HCEC 1CT (cell line): ENCODE measurements at places on chromosomes 7 and 10.

GRCh38 chr10:112262546-112262945, 20.7 kb upstream of the TECTB start:
- DNase-seq: peak; percentile 45

DNA sequence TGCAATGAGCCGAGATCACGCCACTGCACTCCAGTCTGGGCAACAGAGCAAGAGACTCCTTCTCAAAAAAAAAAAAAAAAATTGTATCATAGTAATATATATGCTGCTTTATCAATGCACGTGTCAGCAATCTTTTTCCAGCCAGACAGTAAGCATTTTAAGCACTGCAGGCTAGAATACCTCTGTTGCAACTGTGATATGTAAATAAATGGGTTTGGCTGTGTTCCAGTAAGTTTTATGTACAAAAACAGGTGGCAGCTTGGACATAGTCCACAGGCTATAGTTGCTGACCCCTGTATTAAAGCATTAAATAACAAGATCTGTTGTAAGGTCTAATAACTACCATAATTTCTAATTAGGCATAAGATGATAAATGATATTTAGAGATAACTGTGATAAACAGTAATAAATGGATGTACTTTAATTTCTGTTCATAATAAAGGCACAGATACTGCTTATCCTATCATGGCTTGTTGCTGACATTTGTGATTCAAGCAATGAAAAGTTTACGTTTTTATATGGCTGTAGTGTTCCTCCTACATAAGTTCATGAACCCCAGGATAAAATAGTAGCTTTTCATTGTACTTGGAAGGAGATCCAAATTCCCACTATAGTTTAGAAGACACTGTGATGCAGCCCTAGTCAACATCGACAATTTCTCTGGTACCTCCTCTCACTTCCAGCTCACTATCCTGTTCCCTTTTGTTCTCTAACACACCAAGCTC, 161.4 kb downstream of the ELMO1 start:
- no peak for DNase-seq

DNA sequence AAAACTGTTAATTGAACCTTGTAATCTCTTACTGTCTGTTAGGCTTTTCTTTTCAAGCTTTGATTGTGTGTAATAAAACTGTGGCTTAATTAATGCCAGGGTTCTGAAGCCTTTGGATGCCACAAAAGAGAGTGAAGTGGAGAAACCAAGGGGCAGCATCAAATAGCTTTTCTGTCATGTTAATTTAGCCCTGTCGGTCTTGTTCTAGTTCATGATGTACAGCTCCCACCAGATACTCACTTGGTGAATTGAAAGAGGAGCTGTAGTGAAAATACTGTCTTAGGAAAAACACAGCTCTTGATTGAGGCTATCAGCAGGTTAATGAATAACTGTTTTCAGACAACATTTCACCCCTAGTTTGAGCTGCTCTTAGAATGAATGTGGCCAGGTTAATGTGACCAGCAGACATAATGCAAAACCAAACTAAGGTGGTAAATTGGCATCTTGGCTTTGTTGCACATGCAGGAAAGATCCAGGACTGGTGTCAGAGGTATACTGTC, 94.2 kb downstream of the POLL start:
- DNase-seq: no peak

- peak; percentile 39 for DNase-seq
Measured at GRCh38 chr10:76036111-76036940, 604.9 kb downstream of the LRMDA start.

DNA sequence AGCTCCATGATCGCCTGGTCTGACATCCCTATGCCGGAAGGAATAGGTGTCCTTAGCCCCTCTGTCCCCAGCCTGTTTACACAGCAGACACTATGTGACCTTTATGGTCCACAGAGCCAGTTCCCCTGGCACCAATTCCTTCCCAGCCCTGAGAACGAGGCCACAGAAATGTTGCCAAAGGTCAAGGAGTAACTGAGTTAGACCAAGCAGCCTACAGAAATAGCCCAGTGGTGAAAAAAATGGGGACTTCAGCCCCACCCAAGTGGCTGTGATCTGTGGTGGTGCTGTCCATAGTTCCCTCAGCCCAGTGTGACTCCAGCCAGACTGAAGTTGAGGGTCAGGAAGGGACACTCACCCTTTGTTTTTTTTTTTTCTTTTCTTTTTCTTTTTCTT, 2.5 kb downstream of the PGAM2 start:
- DNase-seq: no peak

GRCh38 chr7:94050046-94050445, 45.9 kb upstream of the BET1 start:
- DNase-seq: no peak

GRCh38 chr10:91975438-91975837, 51.9 kb downstream of the BTAF1 start:
- DNase-seq: no peak

- DNase-seq: peak; percentile 97
Measured at GRCh38 chr10:30445711-30446110, 11.7 kb downstream of the MAP3K8 start.
